ENCODE measurements at places on chromosomes 4 and X.
A peak's percentile ranks its signal among the peaks of the same experiment; 100 is the strongest.

- DNase-seq = no peak
Measured at GRCh38 chr4:135949931-135950330, 1582.4 kb downstream of the PCDH18 start.

GRCh38 chr4:88005076-88005475 is 2.4 kb upstream of the PKD2 start:
- no peak for DNase-seq

DNA sequence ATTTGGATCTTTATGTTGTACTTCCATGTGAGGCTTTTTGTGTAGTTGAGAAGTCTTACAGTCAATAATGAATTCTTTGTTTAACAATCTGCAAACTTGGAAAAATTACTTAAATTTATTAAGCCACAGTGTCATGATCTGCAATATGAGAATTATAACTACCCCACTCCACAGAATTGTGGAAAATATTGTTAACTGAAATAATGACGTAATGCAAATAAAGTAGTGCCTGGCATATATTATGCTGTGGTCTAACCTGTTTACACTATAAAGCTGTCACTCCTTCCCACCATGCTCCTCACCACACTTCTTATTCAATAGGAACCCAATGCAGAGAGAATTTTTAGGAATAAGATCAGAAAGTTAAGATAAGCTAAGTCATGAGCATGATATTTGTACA is 632.1 kb upstream of the GALNTL6 start:
- DNase-seq = no peak

GRCh38 chrX:23554304-23554703 is 113.0 kb upstream of the PRDX4 start:
- DNase-seq = peak; percentile 6

GRCh38 chr4:8066336-8066931 is 92.2 kb downstream of the ABLIM2 start:
- no peak for DNase-seq

- DNase-seq = no peak
Measured at GRCh38 chr4:94939791-94940519, 182.2 kb downstream of the BMPR1B start.

All from AG08396 (cell line).